ENCODE measurements at places on chromosomes 6 and 20. TPM values are rescaled to one million over a fixed set of nuclear protein-coding genes. Genes with fewer than 3 reads are reported as not detected.

- DNase-seq = no peak
Observed at GRCh38 chr20:63125838-63126601, 89.9 kb downstream of the YTHDF1 start.

GRCh38 chr6:41045664-41046063 is 3.4 kb downstream of the TSPO2 start:
- DNase-seq = no peak

- DNase-seq = no peak
Observed at GRCh38 chr6:152244998-152245630, 392.0 kb downstream of the SYNE1 start.

DNA sequence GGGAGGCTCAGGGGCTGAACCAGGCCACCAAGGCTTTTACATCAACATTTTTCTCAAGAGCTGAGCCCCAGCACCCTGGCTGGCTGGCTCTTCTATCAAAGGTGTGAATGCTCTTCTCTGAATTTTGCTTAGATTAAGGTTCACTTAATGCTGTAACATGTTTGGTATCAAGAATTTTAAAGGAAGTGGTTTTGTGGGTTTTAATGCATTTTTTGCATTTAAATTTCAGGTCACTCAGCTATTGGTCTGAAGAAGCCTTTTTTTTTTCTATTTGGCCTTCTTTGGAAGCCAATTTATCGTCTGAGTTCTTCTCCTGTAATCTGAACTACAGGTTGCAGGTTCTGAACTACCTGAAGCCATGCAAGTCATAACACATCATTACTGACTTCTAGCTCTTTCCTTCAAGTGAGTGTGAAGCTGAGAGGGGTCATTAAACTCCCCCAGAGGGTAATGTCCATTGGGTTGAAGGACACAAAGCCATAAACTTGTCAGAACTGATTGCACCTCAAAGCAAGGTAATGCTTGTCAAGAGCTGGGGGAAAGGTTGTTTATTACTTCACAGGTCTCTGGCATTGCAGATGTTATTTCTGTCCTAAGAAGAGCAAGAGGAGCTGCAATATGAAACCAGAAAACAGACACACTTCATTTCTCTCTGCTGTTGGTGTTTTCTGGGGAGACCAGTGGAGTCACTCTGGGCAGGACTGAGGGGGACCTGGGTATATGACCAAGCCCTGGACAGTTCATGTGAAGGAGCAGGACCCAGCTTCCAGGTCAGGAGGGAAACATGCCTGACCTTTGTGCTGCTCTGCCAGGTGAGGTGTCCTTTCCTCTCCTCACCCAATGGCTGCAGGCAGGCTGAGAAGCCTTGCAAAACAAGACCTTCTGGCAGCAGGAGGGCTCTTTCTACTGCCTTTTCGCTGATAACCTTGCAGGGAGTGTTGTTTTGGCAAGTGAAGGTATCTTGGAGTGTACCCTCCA is 26.1 kb upstream of the NEDD9 start:
- no peak for DNase-seq

DNA sequence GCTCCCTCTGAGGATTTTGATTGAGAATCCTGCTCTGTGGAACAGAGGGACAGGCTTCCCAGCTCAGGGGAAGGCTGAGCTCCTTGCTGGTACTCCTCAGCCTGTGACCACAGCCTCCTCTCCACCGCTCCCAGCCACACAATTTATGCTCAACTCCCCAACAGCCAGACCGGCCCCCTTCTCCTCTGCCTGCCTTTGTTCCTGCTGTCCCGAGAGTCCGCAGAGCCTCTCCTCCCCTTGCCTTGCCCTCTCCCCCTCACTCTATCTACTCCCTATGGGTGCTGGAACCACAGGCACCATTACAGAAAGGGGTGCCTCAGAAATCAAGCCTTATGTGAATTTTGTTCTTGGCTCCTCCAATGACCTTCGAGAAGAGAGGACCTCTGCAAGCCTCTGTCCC is 15.9 kb downstream of the MAP1LC3A start:
- no peak for DNase-seq

- DNase-seq = no peak
Observed at GRCh38 chr6:94341173-94341572, 921.8 kb upstream of the EPHA7 start.

GRCh38 chr6:150142097-150142669 is 661 bp upstream of the PPP1R14C start:
- peak; percentile 94 for DNase-seq

- DNase-seq = no peak
Observed at GRCh38 chr6:57019434-57019833, 27.1 kb upstream of the KIAA1586 start.

Gene TXLNB
- polyA plus RNA-seq = 0.23 TPM

Gene NEURL2
- 2.1 TPM for polyA plus RNA-seq
